ENCODE measurements at places on chromosomes 13 and 19. TPM values are rescaled to one million over a fixed set of nuclear protein-coding genes. Genes with fewer than 3 reads are reported as not detected.

DNA sequence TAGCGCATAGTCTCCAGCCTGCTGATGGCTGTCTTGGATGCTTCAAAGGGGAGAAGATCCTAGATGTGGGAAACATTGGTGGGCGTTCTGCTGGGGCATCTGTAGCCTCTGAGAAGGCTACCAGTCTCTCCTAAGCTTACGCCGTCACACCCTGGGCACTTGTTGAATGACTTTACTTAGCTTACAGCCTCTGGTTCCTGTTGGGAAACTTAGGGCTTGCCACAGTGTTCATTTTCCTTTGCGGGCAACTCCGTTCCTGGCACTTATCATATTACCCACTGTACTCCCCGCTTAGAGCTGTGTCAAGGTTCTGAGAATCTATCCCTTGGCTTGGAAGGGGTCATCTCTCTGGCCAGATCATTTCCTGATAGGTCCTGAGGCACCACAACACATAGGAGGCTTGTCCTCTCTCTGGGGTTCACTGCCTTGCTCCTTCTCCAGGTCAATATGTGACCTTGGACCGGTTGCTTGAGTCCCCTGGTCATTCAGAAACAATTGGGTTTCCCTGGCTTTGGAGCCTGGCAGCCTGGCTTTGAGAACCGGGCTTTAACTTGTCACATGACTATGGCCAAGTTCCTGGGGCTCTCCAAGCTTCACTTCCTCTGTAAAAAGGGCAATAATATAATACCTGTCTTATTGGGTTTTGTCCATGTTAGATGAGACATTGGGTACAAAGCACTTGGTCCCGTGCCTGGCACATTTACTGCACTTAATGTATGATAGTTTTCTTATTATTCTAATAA lies 20.5 kb upstream of the ALOX5AP start:
- no peaks in the 10 kb centered on the region for H3K36me3 ChIP-seq
- DNase-seq: no peak
- H3K27ac ChIP-seq: no peak overlapping the region
- no peak overlapping the region for H3K4me3 ChIP-seq

GRCh38 chr19:23802290-23802689 lies 43.6 kb upstream of the ZNF681 start:
- H3K4me1 ChIP-seq: no peaks in the 10 kb centered on the region
- H3K36me3 ChIP-seq: no peaks in the 10 kb centered on the region
- no peak overlapping the region for H3K27ac ChIP-seq
- no peak for DNase-seq
- no peaks in the 10 kb centered on the region for H3K27me3 ChIP-seq

DNA sequence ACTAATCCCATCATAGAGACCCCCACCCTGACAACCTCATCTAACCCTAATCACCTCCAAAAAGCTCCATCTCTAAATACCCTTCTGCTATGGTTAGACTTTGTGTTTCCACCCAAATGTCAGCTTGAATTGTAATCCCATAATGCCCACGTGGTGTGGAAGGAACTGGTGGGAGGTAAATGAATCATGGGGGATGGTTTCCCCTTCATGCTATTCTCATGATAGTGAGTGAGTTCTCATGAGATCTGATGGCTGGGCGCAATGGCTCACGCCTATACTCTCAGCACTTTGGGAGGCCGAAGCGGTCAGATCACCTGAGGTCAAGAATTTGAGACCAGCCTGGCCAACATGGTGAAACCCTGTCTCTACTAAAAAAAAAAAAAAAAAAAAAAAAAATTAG lies 2.6 kb downstream of the VMAC start:
- H3K27ac ChIP-seq: no peak overlapping the region
- H3K27me3 ChIP-seq: no peaks in the 10 kb centered on the region
- H3K36me3 ChIP-seq: no peaks in the 10 kb centered on the region

RTBDN gene
- not detected for total RNA-seq

F2RL3 gene
- 5.0 TPM for total RNA-seq
